ENCODE measurements at places on chromosomes 12 and 14. TPM values are rescaled to one million over a fixed set of nuclear protein-coding genes. Genes with fewer than 3 reads are reported as not detected.

The L2HGDH gene
- total RNA-seq, result 1.5 TPM

The ASPG gene
- total RNA-seq, result not detected

The SLC11A2 gene
- 17.5 TPM for total RNA-seq

The CIDEB gene
- 1.7 TPM for total RNA-seq

Measured in cardiac ventricle fibroblast (primary cell).